ENCODE measurements at places on chromosomes 11 and 22. TPM values are rescaled to one million over a fixed set of nuclear protein-coding genes. Genes with fewer than 3 reads are reported as not detected.

- DNase-seq, result no peak
These were observed 514.9 kb downstream of the BUD13 start for GRCh38 chr11:116257883-116258282.

DNA sequence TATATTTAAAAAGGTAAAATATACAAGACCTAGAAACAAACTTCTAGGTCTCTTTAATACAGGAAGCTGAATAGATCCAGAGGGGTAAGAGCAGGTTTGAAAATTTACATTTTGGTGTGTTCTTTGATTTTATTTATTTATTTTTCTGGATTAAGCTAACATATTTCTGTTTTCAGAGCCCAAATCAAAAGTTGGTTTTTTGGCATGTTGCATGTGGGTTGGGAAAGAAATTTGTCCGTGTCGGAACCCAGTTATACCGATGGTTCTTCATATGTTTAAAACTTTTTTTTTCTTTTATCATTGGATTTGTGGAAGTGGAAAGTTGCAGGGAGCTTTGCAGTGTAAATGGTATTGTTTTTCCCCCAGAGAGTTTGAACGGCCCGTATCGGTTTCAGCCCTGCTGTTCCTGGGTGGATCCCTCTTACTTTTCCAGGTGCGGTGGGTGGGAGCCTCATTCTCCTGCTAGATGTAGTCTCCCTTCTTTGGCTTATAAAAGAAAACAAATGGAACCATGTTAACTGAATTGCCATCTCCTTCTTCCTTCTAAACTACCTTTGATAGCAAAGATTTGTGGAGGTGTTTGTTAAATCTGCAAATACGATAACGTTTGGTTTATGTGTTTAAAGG, 746 bp downstream of the CTNND1 start:
- DNase-seq, result no peak

DNA sequence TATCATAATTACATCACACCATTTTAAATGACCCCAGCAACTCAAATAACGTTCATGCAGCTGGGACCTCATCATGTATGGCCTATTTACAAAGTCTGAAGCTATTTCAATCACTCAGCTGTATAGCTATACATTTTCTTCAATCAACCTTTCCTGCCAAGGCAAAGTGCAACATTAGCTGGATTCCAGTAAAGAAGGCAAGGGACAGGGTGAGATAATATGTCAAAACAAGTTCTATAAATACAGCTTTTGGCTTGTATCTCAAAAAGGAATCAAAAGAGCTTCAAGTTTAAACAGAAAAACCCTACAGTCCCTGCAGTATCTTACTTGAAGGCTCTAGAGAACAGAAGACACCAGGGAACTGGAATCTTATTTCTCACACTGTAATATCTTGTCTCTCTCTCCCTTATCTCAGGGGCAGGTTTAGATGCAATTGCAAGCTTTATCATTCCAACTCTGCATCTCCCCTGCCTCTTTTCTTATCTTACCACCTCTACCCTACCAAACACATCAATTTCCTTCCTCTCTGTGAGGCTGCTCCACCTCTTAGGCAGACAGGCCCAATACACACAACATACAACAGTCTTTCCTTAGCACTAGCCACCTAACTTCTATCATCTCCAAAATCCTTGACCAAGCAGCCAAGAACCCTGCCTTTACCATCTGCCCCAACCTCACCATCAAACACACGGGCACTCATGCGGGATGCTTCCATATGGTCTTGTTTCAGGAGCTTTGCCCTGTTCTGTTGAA, 34.5 kb downstream of the CELF1 start:
- DNase-seq, result no peak

DNA sequence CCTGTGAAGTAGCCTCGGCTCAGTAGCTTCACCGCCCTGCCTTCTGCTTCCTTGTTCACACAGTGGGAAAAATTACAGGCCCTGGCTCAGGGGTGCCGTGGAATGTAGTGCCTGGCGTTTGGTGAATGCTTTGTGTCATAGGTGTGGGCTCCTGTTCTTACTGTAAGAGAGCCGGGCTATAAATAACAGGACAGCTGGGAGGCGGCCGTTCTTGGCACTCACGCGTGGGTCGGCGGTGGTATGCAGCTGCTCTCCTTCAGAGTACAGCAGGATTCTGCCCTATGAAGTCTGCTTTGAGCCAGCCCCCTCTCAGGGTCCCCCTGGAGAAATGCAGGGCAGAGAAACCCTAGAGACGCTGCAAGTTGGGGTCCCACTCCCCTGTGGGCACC, 84.2 kb downstream of the CTTN start:
- DNase-seq, result no peak

DNA sequence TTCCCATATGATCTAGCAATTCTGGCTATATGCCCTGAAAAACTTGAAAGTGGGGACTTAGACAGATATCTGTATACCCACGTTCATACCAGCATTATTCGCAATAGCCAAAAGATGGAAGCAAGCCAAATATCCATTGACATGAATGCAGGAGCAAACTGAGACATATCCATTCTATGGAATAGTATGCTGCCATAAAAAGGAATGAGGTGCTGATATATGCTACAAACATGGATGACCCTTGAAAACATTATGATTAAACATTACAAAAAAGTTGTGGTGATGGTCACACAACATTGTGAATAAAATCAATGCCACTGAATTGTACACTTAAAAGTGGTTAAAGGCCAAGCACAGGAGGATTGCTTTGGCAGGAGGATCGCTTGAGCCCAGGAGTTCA, 25.5 kb downstream of the MFNG start:
- no peak for DNase-seq

DNA sequence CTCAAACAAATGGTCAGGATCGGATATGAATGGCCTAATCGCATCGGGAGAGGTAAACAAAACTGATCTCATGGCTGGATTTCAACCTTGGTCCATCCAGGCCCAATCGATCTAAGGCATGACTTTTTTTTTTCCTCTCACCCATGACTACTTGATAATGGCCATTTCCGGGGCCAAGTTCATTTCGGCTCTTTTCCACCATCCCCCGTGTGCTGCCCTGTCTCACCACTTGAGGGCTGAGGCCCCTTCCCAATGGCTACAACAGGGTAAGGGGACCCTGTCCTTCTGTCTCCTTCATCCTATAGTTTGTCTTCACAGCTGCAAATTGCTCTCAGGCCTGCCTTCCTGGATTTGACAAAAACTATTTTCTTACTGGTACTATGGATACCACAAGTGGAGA, 26.7 kb downstream of the GRAP2 start:
- DNase-seq, result no peak

DNA sequence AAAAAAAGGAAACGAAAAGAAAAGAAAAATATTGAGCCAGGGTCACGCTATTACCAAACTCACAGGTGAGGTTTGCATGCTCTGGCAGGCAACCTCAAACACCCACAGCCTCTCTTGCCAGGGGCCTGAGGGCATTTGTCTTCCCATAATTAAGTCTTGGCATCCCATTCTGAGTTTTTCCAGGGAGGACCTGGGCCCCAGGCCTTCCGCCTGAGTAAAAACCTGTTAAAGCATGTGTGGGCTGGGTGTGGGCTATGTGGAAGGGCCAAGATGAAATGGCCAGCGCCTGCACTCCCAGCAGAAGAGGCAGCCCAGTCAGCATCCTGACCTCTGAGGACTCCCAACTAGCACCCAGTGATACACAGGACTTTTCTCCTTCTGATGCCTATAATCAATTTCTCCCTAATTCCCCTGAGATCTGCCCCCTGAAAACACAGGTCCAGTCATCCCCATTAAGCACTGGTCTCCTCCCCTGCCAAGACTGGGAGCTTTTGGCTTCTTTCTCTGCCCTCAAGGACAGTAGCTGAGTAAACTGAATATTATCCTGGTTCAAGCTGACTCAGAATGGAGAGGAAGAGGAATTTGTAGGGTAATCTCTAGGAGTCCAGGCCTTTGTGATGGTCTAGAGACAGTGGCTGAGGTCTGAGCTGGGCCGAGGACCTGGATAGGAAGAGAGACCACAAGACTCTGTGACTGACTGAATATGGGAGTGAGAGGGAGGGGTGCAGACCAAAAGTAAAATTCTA, 35.6 kb upstream of the ACER3 start:
- no peak for DNase-seq

- DNase-seq, result no peak
These were observed 11.5 kb downstream of the SLC22A12 start for GRCh38 chr11:64602466-64603070.

- no peak for DNase-seq
These were observed 14.8 kb downstream of the DUSP8 start for GRCh38 chr11:1557051-1557884.

DNA sequence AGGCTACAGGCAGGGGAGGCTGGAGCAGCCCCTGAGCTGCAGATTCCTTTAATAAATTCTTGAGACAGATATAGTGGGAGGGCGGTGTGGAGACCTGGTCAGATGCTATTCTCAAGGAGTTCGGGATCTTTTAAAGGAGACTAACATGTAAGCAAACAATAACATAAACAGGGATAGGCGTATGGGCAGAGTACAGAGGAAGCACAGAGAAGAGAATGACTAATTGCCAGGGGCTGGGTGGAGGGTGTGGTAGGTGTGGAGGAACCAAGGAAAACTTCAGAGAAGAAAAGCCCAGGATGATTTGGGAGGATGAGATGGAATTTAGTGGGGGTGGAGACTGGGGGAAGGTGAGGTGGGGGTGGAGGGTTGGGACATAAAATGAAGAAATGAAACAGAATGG, 9.7 kb upstream of the HEPHL1 start:
- DNase-seq, result no peak

DNA sequence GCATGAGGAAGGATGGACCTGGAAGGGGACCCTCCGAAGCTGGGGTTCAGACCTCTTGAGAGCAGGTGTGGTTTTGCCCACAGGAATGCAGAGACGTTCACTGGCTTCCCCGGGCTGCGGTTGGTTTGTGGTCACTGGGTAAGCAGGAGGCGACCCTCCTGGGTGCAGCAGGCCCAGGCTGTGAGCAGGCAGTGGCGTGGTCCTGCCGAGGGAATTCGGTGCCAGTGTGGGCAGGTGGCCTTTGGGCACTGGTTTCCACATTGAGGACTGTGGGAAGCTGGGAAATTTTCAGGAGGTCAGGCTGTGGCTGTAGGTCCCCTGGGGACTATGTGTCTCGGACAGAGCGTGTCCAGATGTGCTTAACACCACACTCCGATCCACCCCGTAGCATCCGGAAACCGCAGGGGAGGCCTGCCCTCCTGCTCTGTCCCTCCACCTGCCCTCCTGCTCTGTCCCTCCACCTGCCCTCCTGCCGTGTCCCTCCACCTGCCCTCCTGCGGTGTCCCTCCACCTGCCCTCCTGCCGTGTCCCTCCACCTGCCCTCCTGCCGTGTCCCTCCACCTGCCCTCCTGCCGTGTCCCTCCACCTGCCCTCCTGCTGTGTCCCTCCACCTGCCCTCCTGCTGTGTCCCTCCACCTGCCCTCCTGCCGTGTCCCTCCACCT, 27.5 kb downstream of the TPCN2 start:
- DNase-seq, result no peak

GRCh38 chr11:100404907-100405306, 282.2 kb upstream of the ARHGAP42 start:
- DNase-seq, result no peak

- DNase-seq, result no peak
These were observed 15.6 kb upstream of the SUSD2 start for GRCh38 chr22:24165673-24166072.

DNA sequence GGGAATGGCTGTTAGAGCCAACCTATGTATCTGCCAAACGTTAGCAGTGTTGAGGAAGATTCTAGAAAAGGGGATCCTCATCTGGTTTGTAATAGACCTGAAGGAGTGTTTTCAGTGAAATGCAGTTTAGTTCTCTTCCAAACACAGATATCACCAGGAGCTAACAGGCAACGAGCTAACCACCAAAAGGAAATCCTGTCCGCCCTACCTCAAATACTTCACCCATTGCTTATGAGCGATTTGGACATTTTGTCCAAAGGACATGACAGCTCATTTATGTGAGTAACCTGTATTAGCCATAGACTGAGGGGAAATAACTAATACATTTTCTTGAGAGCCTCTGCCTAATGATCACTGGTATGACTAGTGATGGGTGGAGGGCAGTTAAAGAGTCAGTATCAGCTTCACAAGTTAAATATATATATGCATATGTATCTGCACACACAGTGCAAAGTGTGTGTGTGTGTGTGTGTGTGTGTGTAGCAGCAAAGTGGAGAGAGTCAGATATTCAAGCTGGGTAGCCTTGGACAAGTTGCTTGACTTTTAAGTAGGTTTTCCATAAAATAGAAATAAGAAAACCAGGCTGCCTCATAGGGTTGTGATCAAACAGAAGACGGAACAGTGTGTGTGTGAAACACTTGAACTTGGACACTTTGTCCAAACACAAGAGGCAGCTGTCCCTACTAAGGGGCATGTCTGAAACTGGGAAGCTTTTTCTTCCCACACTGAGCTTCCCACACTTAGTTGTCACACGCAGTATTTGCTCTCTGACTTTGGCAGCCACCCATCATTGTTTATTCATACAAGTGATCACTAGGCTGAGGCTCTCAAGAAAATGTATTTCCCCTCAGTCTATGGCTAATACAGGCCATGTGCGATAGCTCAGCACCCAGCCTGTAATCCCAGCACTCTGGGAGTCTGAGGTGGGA, 940 bp upstream of the C11orf91 start:
- no peak for DNase-seq

- DNase-seq, result no peak
These were observed 39.0 kb downstream of the QSER1 start for GRCh38 chr11:32931606-32932005.

- no peak for DNase-seq
These were observed 16.6 kb upstream of the NTM start for GRCh38 chr11:131353766-131354165.

DNA sequence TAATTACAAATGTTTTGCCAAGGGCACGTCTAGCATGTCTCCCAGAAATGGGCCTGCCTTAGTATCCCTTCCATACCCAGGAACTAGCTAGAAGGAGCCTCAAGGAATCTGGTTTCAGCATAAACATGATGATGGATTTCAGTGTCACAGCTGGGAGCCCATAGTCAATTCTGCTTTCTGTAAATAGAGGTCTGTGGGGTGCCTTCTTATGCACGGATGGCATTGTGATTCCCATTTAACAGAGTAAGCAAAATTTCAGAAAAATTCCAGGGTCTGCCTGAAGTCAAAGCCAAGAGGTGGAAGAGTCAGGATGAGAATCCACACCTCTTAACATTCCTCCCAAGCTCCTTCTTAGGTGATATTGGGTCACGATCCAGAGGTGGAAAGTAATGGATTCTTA, 12.1 kb downstream of the DUSP18 start:
- no peak for DNase-seq

- no peak for DNase-seq
These were observed 39.9 kb upstream of the NUP160 start for GRCh38 chr11:47887910-47888569.

SLC1A2 gene
- polyA plus RNA-seq, result 0.15 TPM

ADM gene
- polyA plus RNA-seq, result 33.2 TPM

SAAL1 gene
- 12.0 TPM for polyA plus RNA-seq

DTX4 gene
- 18.5 TPM for polyA plus RNA-seq

DMC1 gene
- polyA plus RNA-seq, result 2.1 TPM

GRM5 gene
- not detected for polyA plus RNA-seq

GUCY1A2 gene
- polyA plus RNA-seq, result 7.7 TPM

MRGPRX3 gene
- not detected for polyA plus RNA-seq

CCND1 gene
- polyA plus RNA-seq, result 3.4 TPM

TMEM191B gene
- polyA plus RNA-seq, result not detected

CBX6 gene
- polyA plus RNA-seq, result 22.6 TPM

SLC36A4 gene
- polyA plus RNA-seq, result 6.4 TPM

PTPN5 gene
- polyA plus RNA-seq, result 1.5 TPM

Measured in ovary (tissue), 10 donors.